Stimulated activated CD4-positive, alpha-beta T cell treated with anti-CD3 and anti-CD28 coated beads, Interleukin-12 subunit alpha, Interleukin-12 subunit beta, amount 100 ng/mL, for 24 hours (primary cell): ENCODE measurements at places on chromosomes 2 and 18.

DNA sequence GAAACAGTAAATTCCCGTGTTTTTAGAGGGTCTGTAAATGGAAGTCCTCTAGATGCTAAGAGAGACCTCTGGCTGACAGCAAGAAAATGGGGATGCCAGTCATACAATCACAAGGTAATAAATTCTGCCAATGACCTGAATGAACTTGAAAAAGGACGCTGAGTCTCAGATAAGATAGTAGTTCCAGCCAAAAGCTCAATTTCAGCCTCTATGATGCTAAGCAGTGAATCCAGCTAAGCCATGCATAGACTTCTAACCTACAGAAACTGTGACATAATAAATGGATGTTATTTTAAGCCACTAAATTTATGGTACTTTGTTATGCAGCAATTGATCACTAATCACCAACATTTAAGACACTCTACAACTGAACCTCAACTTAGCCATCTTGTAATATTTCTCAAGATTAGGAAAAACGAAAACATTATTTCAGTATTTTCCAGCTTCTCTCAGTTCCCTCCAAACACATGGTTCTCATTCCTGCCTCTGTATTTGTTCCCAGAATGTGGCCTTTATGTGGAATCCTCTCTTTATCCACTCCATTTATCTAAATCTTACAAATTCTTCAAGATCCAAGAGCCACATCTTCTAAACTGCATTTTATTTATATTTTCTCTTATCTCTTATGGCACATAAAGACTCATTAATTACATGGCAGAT lies 331.1 kb downstream of the GULP1 start:
- DNase-seq, result no peak

DNA sequence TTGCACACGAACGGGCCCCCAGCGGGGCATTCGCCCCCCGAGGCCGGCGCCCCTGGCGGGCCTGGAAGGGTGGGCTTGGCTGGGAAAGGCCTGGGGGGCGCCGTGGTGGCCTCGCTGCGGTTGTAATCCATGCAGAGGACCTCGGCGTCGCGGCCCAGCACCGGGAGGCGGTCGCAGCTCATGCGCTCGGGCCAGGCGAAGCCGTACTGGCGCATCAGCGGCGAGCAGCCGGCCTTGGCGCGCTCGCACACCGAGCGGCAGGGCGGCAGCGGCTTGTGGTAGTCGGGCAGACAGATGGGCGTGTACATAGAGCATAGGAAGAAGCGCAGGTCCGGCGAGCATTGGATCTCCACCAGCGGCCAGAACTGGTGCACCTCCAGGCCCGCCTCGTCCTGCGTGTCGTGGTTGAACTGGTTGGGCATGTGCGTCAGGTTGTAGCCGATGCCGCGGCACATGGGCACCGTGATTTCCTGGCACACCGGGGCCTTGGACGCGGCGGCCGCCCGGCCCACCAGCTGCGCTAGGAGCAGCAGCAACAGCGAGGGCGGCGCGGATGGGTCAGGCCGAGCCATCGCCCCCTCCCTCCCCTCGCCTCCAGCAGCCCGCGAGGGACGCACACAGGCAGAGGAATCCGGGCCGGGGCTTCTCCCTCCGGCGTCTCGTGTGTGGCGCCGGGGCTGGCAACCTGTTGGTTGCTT lies 1.4 kb downstream of the FZD5 start:
- DNase-seq, result no peak

- DNase-seq, result no peak
These were observed 403.2 kb downstream of the THSD7B start for GRCh38 chr2:137168552-137168951.

- no peak for DNase-seq
These were observed 13.8 kb downstream of the MRPL35 start for GRCh38 chr2:86213056-86213455.

DNA sequence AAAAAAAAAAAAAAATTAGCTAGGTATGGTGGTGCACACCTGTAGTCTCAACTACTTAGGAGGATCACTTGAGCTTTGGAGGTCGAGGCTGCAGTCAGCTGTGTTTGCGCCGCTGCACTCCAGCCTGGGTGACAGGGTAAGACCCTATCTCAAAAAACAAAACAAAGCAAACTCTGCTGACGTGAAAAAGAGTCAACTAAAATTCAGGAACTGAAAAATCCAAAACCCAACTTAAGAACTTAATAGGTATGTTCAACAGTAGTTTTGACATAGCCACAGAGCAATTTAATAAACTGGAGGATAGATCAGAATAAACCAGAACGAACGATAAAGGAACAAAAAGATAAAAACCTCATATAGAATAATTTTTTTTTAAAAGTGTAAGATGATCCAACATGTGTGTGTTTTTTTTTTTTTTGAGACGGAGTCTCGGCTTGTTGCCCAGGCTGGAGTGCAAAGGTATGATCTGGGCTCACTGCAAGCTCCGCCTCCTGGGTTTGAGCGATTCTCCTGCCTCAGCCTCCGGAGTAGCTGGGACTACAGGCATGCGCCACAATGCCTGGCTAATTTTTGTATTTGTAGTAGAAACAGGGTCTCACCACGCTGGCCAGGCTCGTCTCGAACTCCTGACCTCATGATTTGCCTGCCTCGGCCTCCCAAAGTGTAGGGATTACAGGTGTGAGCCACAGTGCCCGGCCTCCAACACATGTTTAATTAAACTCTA lies 4.3 kb upstream of the ZNF236 start:
- DNase-seq, result no peak

DNA sequence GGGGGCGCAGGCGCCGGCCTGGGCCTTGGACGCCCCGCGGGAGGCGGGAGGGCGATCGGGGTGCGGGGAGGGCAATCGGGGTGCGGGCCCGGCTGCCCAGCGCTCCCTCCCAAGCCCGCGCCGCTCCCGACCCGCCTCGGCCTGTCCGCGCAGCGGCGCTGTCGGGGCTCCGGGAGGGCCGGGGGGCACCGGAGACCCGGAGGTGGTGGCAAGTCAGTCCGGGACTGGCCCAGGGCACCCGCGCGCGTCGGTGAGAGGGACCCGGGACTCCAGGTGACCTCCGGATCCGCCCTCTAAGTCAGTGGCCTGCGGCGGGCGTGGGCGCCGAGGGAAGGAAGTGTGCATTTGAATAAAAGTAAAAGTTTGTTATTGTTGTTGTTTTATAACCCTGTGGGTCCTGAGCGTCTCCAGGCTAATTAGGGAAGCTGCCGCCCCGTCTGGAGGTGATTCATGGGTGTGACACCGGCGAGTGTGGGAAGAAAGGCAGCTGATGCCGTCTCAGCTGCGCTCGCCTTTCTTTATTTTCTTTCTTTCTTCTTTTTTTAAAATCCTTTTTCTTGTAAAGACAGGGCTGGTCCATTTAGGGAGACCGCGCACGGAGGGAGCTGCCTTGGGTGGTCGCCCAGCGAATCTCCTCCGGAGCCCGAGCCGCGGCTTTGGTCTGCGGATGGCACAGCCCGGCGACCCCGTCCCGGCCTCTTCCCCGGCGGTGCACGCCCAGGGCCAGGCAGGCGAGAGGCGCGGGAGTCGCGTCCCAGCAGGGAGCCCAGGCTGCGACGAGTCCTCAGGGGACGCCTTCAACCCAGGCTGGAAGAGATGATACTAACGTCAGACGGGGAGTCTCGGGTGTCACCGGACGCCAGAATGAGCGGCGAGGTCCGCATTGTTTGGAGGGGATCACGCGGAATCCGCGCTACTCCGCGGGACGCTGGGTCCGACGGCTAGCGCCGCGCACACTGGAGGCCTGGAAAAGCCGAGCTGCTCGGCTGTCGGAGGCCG lies 627 bp upstream of the CRACDL start:
- DNase-seq, result no peak

- no peak for DNase-seq
These were observed 599.6 kb upstream of the PKDCC start for GRCh38 chr2:41448221-41448620.

DNA sequence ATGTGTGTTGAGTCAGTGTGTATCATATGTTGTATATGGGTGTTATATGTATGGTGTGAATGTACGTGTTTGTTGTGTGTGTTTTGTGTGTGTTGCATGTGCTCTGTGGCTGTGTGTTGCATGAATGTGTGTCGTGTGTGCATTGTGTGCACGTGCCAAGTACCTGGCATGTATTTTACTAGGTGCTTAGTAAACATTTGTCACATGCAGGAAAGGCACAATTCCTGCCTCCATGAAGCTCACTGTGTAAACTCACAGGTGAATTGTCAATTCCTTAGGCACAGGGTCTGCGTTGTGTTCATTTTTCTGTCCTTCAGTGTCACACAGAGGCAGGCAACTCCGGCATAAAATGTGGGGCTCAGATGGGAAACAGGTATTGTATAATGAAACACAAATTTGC lies 22.3 kb upstream of the IL1R1 start:
- no peak for DNase-seq

- DNase-seq, result no peak
These were observed 292.8 kb downstream of the CCDC85A start for GRCh38 chr2:56476509-56477071.
